ENCODE measurements at places on chromosomes 7 and 10. TPM values are rescaled to one million over a fixed set of nuclear protein-coding genes. Genes with fewer than 3 reads are reported as not detected.
A peak's percentile ranks its signal among the peaks of the same experiment; 100 is the strongest.

Gene SEPTIN14
- not detected for total RNA-seq

Gene PARD3
- 0.32 TPM for total RNA-seq

Gene COL28A1
- total RNA-seq, result 0.10 TPM

Gene TMEM229A
- total RNA-seq, result not detected

Gene RAPGEF5
- total RNA-seq, result 0.85 TPM

Gene C7orf33
- total RNA-seq, result not detected

Gene SEMA3D
- total RNA-seq, result not detected

Gene CYTH3
- total RNA-seq, result 25.8 TPM

Gene LIPM
- total RNA-seq, result not detected

Gene TDRD1
- total RNA-seq, result 0.20 TPM

Gene IQUB
- 0.16 TPM for total RNA-seq

Gene SPDYE16
- total RNA-seq, result 0.91 TPM

Gene TEX47
- not detected for total RNA-seq

Gene GIMAP1
- 14.1 TPM for total RNA-seq

Gene SHTN1
- total RNA-seq, result 2.7 TPM

Gene NPC1L1
- 0.08 TPM for total RNA-seq

DNA sequence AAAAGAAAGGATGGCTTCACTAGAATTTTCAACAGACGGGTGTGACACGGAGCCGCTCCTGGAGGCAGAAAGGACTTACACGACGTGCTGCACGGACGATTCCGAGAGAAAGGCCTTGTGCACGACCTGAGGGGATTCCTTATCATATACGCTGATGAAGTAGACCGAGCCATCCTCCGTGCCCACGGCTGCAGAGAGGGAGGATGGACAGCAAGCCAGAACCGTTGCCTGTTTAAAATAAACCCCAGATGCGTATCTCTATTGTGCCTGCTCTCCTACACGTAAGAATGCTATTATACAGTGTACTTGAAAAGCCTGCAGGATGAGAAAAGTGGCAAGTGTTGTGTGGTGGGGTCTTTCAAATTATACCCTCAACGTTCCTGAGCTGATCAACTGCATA is 38.4 kb downstream of the CFAP43 start:
- DNase-seq, result no peak

DNA sequence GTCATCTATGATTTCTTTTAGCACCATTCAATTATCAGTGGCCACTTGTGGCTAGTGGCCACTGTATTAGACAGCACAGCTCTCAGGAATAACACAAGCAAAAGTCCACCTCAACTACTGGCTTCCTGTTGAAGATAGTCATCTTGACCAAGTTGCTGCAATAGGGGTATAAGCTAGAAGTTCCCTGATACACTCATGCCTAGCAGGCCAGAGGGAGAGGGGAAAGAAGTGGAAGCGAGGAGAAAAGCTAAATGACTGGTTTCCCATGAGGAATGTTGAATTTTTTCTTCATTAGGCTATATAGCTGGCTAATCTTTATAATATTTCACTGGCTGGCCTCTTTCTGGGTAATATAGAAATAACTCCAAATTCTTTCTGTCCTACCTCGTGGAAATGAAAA is 327.5 kb upstream of the MEOX2 start:
- DNase-seq, result no peak

GRCh38 chr7:16926861-16927260 is 45.1 kb upstream of the AGR3 start:
- DNase-seq, result no peak

- peak; percentile 46 for DNase-seq
Observed at GRCh38 chr10:22611425-22612115, 102.8 kb downstream of the PIP4K2A start.

GRCh38 chr10:117471344-117471874 is 71.1 kb upstream of the EMX2 start:
- DNase-seq, result no peak

DNA sequence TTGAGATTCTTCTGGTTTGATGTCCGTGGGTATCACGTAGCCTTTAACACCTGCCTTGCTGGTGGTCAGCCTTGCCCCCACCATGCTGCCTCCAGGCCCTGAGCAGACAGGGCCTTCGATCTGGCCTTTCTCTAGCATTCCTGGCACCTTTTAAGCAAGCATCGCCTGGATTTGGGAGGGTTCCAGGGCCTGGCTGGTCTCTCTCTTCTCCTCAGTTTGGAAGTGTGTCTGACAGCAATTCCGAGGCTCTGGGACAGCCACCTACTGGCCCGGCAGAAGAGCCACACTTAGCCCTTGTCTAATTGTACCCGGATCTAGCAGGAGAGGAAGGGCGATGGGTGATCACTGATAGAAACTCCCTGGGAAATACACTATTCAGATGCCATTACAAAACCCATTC is 441.3 kb upstream of the MKI67 start:
- DNase-seq, result no peak

GRCh38 chr7:68601826-68602225 is 996.4 kb upstream of the AUTS2 start:
- no peak for DNase-seq

GRCh38 chr10:84588971-84589370 is 260.6 kb downstream of the CCSER2 start:
- DNase-seq, result no peak

DNA sequence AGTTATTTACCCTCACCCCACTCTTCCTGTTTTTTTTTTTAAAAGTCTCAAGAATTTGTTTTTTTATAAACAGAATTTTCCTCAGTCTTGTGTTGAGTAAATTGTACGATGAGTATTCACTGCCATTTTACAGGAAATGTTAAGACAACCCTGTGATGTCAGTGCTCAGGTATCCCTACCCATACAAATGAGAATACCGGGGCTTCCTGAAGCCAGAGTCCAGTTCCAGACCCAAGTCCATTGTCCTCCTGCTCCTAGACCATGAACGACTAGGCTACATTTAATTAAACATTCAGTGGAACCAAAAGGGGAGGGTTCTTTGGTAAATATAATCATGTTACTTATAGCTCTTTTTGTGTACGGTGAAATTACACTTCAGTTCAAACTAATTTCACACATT is 79.2 kb downstream of the GNAI1 start:
- no peak for DNase-seq

DNA sequence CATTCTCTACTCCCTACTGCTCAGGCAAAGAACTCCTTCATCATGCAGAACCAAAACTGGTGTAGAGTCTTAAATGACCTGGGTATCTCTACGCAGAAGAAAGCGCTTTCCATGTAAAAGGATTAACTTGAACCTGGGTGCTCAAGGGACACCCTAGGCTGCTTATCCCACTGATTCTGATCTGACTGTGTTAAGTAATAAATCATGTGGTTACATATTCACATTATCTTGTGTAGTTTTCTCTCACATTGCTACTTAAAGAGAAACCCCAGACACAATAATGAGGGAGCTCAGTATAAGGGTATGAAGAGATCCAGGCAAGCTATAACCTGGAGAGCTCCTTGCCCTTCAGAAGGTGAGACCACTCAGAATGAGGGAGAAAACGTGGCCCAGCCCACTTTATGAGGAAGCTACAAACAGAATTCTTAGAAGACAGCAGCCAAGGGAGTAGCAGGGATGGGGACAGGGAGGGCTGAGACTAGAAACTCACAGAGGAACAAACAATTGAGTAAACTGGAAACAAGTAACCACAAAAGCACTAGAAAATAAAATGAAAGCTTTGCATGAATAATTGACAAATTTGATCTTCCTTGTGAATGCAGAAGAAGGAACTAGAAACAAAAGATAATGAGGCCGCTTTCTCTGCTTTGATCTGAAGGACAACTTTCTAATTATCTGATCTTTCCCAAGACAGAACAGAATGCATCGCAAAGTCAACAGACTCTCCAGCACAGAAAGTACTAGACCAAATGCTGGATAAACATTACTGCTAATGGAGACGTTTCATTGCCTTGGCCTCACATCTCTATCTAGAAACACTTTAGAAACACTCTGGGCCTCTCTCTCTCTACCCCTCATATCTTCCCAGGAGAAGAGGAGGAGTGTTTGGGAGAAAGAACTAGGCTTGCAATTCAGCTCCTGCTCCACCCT is 76.1 kb downstream of the LRRC17 start:
- no peak for DNase-seq

- no peak for DNase-seq
Observed at GRCh38 chr7:101112233-101112632, 14.7 kb upstream of the SERPINE1 start.

- DNase-seq, result no peak
Observed at GRCh38 chr10:45581582-45582385, 90.8 kb downstream of the ZFAND4 start.

DNA sequence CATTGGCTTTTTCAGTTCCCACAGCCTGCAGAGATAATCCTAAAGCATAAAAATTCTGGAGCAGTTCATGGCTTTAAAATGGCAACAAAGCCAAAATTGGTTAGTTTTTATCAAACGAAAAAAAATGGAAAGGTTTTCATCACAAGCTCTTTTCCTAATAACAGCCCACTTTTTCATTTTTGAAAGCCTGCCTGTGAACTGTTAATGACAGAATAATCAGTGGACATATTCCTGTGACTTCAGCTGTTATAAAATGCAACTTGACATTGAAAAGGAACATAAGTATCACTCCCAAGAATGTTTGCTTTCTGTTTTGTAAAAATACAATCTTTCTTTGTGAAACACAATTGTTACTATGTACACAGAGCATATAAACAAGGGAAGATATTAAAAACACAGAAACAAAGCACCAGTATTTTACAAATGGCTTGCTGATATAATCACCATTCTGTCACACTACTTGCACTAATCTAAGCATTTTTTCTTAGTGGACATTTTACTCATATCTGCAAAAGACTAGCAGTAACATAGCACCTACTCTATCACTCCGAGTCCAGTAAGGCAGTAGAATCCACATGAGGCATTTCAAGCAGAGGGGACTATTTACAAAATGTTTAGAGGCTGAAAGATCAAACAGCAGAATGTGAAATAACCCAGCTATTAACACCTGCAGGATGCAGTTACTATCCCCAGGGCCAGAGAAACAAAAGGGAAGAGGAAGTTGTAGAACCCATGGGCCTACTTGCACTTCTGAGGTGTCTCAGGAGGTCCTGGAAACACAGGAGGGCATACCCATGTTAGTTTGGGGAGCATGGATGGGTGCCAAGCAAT is 26.4 kb downstream of the MACC1 start:
- no peak for DNase-seq

DNA sequence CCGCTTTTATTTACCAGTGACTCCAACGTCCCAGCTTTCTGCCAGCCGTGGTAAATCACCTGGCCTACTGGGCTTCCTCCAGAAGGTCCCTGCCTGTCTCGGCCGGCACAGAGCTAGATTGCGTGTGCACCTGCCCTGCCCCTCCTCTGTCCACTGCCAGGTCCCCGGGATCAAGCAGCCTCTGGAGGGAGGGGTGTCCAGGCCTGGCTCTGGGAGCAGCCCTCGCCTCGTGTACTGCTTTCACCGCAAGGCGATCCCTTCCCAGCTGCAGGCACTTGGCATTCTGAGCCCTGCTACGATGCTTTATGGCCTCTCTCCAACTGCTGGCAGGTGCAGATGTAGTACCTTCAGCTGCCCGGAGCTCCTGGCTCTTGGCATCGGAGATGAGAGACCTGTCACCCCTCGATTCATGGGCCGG is 7.4 kb downstream of the SLC29A3 start:
- DNase-seq, result no peak

GRCh38 chr10:15262036-15262713 is 93.7 kb upstream of the NMT2 start:
- no peak for DNase-seq

GRCh38 chr7:153381275-153382040 is 621.9 kb downstream of the ACTR3B start:
- DNase-seq, result no peak

DNA sequence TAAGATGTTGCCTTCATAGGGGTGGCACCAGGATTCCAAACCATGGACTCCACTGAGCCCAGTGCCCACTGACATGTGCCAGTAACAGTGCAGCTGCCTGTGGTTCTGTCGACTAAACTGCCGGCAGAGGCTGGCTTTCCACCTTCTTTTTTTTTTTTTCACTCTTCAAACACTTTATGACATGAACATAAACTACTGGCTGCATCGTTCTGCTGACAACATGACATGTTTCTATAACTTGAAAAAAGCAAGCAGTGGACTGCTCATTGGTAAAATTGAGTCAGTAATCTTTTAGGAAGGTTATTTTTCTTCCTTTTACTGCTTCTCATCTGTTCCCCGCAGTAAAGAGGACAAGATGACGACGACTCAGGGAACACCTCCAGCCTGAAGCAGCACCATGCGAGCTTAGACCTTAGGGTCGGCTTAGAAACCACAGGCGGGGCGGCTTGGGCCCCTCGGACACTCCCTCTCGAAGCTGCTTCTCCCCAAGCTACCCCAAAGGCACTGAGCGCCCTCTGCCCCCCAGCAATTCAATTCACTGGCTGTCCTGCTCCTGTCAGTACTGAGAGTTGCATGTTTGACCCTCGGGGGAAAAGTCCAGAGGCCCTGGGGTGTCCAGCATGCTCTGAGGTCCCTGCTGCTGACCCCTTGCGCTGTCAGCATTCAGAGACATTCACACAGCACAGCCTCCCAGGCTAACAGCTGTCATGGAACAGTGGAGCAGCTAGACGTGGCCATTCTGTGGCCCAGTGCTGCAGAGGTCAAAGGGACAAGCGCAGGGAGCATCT is 112.5 kb downstream of the EGFR start:
- no peak for DNase-seq

DNA sequence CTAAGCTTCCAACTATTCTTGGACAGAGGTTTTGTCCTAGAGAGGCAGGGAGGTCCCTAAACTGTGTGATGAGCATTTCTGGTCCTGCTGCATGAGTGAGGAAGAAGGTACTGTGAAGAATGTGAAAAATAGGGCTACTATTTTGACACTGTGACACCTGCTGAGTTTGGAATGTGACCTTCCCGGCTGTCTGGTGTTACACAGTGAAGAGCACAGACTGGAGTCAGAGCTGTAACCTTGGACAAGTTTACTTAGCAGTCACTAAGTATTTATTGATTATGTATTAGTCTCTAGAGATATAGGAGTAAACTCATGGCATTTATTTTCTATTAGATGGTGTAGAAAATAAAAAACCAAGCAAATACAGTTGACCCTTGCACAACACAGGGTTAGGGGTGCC is 12.3 kb downstream of the GOLGA7B start:
- no peak for DNase-seq

DNA sequence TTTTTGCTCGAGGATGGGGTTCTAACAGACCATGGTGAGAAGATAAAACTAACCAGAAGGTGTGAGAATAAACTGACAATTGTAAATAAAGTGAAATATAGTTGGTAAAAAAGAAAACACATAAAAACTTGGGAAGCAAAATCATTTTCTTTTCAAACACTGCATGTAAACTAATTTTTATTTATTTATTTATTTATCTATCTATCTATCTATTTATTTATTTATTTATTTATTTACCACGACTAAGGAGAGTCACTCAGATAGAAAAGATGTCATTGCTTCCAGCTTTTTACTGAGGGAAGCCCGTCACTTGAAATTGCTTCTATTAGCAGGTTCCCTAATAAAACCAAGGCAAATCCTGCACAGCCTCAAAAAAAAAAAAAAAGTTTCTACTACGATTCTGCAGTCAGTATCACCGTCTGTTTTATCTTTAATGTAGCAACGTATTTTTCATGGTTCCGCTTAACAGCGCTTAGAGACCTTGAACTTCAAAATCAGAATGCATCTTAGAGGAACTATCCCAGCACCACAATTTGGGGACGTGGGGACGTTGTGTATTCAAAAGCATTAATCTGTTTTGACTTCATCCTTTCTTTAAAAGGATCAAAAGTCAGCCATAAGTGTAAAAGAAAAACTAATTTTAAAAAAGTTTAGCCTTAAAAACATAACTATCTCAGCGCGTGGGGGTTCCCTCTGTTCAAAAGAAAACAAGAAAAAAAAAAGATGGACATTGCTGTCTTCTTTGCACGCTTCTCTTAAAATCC is 33.3 kb upstream of the EBLN1 start:
- no peak for DNase-seq

- no peak for DNase-seq
Observed at GRCh38 chr10:18759575-18759974, 100.3 kb downstream of the ARL5B start.

GRCh38 chr10:43594944-43595589 is 11.2 kb upstream of the ZNF485 start:
- no peak for DNase-seq
